ENCODE measurements at places on chromosomes 13 and 19.

- DNase-seq: no peak
Measured at GRCh38 chr13:78168981-78169380, 250.3 kb upstream of the EDNRB start.

- peak; percentile 6 for DNase-seq
Measured at GRCh38 chr19:15418231-15418578, 583 bp downstream of the AKAP8L start.

- DNase-seq: no peak
Measured at GRCh38 chr13:87403748-87404432, 267.3 kb upstream of the SLITRK5 start.

GRCh38 chr19:28948566-28948965 lies 264.4 kb downstream of the UQCRFS1 start:
- DNase-seq: no peak

DNA sequence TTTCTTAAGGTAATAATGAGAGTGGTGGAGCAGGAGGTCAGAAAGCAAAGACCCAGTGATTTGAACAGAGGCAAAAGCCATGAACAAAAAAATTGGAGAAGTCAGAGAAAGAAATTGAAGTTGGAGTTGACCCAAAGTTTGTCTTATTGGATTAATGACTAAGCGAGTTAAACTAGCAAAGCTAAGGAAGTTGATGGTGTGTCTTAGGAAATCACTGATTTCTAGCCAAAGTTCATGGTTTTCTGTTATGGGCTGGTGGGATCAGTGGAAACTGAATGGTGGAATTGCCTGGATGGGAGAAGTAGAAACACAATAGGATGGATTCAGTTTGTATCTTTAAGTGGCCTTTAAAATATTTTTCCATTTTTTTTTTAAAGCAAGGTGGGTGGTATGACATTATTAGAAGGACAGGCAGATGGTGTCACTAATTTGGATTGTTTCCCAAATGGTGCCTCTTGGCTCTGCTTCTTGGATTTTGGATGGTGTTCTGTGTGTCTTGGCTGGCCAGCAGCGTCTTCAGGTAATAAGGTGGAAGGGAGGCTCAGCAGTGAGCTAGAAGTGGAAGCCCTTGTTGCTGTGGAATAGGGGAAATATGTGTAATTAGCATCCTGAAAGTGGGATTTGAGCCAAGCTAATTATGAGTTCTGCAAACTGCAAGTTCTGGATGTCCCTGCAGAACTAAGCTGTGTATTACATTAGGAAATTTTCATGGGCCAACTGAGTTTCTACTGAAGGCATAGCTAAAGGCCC lies 302.9 kb downstream of the LMO7 start:
- no peak for DNase-seq

GRCh38 chr19:2588081-2588777 lies 112.3 kb downstream of the GADD45B start:
- no peak for DNase-seq

GRCh38 chr13:93244918-93245280 lies 18.3 kb downstream of the GPC6 start:
- no peak for DNase-seq

DNA sequence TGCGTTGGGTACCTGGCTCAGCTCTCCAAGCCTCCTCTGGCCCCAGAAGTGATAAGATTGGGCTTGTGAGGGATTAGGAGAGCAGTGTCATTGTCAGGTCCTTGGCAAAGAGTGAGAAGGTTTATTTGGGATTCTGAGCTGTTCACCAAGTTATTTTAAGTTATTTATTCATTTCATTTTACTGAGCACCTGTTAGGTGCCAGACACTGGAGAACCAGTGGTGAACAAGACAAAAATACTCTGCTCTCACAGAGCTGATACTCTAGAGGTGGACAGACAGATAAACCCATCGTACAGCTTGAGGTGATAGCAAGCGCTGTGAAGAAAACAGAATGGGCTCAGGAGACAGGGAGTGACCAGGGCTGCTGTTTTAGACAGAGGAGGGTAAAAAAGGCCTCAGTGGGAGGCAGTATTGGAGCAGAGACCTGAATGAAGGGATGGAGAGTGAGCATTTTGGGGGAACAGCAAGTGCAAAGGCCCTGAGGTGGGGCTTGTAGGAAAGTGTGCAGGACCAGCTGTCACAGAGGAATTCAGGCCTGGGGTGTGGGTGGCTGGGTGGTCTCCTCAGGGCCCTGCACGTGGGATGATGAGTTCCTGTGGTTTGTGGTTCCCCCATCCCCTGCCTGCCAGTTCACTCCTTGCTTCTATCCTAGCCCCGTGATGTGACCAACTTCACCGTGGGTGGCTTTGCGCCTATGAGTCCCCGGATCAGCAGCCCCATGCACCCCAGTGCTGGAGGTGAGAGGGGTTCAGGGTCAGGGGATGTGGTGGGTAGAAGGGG lies 8.7 kb upstream of the TIMM50 start:
- DNase-seq: no peak

DNA sequence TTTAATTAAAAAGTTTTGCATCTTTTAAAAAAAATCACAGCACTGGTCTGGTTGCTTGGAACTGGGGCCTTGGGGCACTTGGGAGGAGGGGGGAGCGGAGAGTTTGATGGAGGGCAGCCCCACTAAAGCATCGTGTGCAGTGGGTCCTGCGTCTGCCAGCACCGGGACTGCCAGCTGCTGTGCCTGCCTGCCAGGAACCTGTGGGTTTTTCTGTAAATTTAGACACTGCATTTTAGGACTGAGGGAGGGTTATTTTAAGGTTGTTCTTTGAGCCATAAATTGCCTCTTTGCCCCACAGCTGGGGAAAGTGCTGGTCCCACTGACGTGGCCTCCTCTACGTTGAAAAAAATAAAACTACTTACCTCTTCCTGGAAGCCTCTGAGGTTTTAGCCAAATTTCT lies 2.9 kb downstream of the KLF2 start:
- no peak for DNase-seq

GRCh38 chr13:113589251-113589960 lies 4.9 kb downstream of the TFDP1 start:
- no peak for DNase-seq

DNA sequence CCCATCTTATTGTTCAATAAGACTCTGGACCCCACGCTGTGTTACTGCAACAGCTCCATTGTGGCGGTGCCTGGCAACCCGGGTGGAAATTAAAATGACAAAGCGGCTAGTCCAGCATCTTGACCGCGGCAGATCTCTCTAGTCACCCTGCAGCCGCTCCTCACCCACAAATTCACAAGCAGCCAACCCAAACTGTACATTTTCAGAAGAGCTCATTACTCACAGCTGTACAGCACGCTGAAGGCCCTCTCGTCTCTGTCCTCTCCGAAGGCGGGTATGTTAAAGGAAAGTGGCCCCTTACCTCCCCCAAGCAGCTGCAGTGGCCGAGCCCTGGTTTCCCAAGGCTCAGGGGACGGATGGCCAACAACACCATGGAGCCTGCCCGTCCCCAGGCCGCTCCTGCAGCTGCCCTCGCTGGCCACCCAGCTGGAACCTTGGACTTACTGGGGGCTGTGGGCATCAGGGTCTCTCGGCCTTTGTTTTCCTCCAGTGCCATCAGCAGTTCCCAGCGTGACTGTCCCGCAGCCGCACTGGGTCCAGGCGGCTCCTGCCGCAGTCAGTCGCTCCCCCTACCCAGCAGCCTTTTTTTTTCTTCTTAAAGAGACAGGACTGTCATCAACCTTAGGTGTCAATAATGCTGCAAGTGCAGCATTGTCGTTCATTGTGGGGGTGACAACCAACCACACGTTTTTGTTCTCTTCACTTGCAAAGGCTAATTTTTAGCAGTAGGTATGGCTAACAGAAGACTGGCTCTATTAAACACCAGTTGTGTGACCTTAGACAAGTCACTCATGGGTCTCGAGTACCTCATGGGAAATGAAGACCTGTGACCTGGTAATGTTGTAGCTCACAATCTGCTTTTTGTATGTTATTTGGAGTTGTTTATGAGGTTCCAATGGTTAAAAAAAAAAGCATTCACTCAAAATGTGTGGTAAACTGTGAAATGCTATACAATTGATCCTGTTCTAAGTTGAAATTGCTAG lies at the start of gene SACS:
Gene SACS (minus strand): TSS at position 532 of the 983 bp plus-strand sequence. CDS start 22,463 bp downstream, outside the sequence.
- no peak for DNase-seq

GRCh38 chr13:20249913-20250312 lies 17.8 kb upstream of the GJB6 start:
- no peak for DNase-seq

GRCh38 chr13:56558698-56559320 lies 581.9 kb upstream of the PRR20A start:
- no peak for DNase-seq

GRCh38 chr19:48497728-48498594 lies 13.7 kb downstream of the LMTK3 start:
- no peak for DNase-seq

DNA sequence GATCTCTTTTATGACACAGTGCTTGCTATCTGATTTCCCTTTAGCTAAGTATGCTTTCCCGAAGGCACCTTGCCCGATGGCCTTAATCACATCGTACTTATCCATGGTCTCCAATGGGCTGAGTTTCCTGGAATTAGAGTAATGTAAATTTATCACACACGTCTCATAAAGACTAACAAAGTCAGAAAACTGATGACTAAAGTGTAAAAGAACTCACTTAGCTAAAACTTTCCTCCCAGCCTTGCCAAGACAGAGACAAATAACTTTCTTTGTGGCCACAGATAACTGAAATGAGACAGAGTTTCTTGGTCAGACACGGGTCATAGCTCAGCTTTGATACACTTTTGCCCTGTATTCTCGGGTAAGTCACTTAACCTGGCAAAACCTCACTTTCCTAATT lies 1.5 kb downstream of the NEK5 start:
- no peak for DNase-seq

GRCh38 chr19:679418-680286 lies 3.5 kb downstream of the FSTL3 start:
- no peak for DNase-seq

- DNase-seq: no peak
Measured at GRCh38 chr19:49339301-49340068, 4.3 kb downstream of the CD37 start.

- DNase-seq: no peak
Measured at GRCh38 chr13:80716610-80717081, 375.7 kb upstream of the SPRY2 start.

GRCh38 chr13:87444135-87444534 lies 227.0 kb upstream of the SLITRK5 start:
- no peak for DNase-seq

DNA sequence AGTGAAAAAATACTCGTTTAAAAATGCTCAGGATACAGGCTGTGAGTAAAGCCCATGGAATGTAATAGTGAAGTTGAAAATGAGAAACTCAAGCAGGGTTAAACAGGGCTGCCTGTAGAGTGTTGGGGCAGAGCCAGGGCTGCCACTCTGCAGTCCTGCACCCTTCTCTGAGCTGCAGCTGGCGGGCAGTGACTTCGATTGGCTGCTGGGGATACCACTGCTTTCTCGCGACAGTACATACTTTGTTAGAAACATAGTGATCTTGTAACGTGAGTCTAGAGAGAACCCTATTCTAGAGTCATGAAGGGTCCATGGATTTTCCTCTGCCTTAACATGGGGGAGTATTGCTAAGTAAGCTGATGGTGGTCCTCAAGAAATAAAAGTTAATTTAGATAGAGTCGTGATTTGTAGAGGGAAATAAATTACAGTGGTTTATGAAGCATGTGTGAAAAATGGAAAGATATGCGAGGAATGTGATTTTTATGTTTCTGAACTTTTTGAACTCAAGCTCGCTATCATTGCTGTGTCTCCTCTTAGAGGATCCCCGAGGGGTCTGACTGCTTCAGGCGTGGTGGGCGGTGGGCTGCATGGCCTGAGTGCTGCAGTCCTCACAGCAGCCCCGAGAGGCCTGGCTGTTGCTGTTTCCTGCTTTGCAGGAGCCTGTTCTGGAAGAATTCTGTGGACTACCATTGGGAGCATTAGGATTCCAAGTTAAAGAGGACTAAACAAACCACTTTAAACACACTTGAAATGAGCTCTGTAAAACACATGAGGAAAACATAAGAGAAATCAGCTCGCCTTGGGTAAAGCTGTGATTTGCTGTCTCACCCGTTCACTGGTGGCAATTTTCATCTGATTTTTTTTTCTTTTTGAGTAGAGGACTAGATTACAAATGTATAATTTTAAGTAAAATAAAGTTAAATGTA lies 95.7 kb downstream of the ARHGEF7 start:
- DNase-seq: no peak

GRCh38 chr19:28213470-28214082 lies 999.4 kb downstream of the UQCRFS1 start:
- DNase-seq: no peak

GRCh38 chr19:47598407-47599349 lies 10.3 kb upstream of the BICRA start:
- no peak for DNase-seq

GRCh38 chr13:83943530-83944279 lies 61.4 kb upstream of the SLITRK1 start:
- no peak for DNase-seq

- peak; percentile 62 for DNase-seq
Measured at GRCh38 chr13:100514788-100515409, 73.7 kb downstream of the GGACT start.

GRCh38 chr19:1318678-1319471 lies 33.2 kb downstream of the EFNA2 start:
- DNase-seq: no peak

GRCh38 chr19:49672131-49672919 lies 4.7 kb upstream of the PRMT1 start:
- peak; percentile 60 for DNase-seq

DNA sequence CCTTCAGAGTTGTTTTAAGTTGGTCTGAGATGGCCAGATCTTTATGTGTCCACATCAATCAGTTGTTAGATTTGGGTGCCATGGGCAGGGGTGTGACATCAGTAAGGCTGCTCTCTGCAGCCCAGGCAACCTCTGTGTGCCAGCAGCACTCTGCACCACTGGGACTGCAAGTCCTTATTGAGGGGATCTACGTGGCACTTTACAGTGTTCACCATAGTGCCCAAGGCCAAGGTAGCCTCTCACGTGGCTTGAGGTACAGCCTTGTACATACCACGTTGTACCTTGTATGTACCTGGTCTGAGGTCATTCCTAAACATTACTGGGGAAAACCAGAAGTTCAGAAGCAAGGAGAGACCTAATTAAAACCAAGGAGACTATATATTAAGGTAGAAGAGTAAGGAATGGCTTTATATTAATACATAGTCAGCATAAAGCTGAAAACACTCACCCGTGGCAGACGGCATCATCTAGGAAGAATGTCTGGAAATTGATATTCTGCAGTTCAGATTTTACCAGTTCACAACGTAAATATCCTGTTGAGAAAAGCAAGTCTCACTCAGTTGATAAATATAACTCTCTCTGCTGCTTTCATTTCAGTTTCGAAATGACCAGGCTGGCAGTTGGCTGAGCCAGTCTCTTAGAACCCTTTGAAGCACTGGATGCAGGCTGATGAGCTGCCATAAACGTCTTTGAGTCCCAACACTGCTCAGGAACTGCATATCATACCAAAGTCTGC lies 128.8 kb downstream of the ZDHHC20 start:
- no peak for DNase-seq

- no peak for DNase-seq
Measured at GRCh38 chr19:7214324-7215089, 79.7 kb downstream of the INSR start.
